ENCODE measurements at places on chromosomes 5 and 9. TPM values are rescaled to one million over a fixed set of nuclear protein-coding genes. Genes with fewer than 3 reads are reported as not detected.

The PCDHB15 gene
- 3.0 TPM for polyA plus RNA-seq

GRCh38 chr5:131262953-131263541, 806 bp upstream of the CDC42SE2 start:
- DNase-seq = peak; percentile 53

- no peak for DNase-seq
Measured at GRCh38 chr9:105676351-105676923, 14.2 kb downstream of the TAL2 start.

DNA sequence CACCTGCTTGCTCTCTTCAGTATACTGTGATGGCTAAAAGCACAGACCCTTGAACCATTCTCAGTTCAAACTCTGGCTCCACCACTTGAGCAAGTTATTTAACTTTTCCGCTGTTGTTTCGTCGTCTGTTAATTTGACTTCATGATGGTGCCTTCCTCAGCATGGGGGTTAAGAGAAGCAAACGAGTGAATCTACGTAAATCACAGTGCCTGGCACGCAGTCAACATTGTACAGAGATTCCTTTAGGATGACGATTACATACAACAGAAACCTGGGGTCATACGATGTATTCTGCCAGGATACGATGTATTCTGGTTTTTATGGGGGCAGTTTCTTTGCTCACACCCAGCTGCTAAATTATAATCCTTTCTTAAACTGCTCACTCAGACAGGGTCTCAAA, 515.6 kb downstream of the CCDC171 start:
- no peak for DNase-seq
